ENCODE measurements at places on chromosomes 1 and 21.

- DNase-seq: no peak
These were observed 110.9 kb upstream of the C21orf91 start for GRCh38 chr21:17930093-17930492.

- DNase-seq: no peak
These were observed 26.4 kb downstream of the UTP25 start for GRCh38 chr1:209854196-209854595.

DNA sequence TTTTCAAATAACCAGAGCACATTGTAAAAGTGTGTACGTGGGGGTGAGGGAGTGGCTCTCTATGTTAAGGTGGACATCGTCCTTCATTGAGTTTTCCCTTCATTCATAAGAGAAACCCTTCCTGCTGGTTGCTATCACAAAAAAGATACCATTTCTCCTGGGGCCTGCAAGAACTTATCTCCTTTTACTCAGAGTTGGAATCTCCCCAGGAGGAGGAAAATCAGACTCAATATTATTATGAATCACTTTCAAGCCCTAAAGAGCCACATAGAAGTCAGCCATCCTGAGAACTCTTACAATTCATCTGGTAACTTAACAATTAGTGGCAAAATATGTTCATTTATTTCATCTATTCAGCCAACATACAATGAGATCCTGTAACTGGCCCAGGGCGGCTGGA is 27.1 kb upstream of the TGFBR3 start:
- no peak for DNase-seq

DNA sequence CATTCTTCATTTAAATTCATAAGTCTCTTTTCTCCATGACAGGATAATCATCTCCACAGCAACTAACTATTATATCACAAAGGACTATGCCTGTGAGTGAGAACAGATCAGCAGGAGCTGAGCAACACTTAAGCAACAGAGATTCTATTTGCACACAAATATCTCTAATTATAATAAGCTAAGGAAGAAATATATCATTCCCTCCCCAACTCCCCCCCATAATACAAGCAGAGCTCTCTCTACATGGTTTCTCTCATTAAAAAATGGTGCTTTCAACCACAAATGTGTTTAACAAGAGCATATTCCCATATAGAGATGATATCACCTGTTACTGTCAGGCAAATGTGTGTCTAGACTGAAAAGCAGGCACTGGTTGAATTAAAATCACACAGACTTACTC is 34.5 kb upstream of the NIBAN1 start:
- DNase-seq: no peak

DNA sequence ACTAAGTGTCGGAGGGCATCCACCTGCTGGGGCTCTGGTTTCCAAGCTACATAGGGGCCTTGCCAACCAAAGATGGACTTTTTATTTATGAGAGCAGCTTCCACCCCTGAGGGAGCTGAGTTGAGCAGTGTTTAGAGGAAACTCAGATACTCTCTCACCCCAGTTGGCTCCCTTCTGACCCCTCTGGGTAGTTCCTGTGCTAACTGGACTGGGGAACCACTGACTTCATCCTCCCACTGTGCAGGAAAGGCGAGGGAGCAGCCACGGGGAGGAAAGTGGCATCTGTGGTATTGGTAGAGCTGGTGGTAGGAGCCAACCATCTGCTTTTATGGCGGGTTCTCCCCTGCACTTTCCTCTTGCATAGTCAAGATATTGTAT is 70.4 kb downstream of the MPZL1 start:
- DNase-seq: no peak

DNA sequence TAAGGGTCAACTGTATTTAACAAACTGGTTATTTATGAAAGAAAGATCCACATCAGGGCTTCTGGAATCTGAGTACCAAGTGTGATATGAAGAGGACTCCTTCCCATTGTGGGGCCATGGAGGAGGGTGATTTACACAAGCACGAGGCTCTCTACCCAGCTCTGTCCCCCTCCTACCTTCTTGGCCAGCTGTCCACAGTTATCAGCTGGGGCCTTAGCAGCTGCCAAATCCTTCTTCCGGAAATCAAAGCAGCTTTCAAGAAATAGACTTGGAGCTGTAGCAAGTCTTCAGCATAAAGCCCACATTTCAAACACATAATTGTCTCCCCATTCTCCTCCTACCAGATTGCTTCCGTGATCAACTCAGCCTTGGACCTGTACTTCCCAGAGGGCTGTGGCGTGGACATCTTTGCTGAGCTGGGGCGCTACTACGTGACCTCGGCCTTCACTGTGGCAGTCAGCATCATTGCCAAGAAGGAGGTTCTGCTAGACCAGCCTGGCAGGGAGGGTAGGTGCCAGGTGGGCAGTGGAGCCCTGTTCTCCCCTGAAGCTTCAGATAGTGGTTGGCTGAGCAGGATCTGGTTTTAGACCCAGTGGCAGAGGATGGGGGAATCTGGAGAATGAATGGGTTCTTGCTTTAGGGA is 15.5 kb downstream of the AZIN2 start:
- DNase-seq: no peak
